AG09309 (cell line): ENCODE measurements at places on chromosomes 1 and 21.

GRCh38 chr21:46184625-46185555, 631 bp upstream of the SPATC1L start:
- peak; percentile 82 for DNase-seq

- DNase-seq = no peak
Measured at GRCh38 chr1:20873311-20873710, 86.2 kb upstream of the HP1BP3 start.

GRCh38 chr1:67588178-67588855, 96.7 kb upstream of the GADD45A start:
- no peak for DNase-seq

DNA sequence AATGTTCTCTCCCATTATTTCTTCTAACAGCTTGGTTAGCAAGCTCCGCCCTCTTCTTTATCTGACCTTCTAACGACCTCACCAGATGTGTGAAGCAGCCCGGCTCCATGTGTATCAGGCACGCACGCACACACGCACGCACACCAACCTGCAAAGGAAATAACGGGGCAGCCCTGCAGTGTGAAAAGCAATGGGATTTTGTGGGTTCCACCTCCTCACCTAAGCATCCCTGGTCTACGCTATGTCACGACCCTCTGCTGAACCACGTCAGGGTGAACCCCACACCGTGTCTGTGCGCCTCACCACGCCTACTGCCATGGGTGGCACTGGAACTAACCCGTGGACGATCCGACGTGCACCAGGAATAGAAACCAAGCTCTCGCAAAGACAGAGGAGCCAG, 10.4 kb downstream of the SSU72 start:
- DNase-seq = no peak

- no peak for DNase-seq
Measured at GRCh38 chr1:76013206-76013581, 61.4 kb upstream of the ST6GALNAC3 start.

- DNase-seq = no peak
Measured at GRCh38 chr1:48645883-48646282, 130.8 kb downstream of the BEND5 start.

- DNase-seq = no peak
Measured at GRCh38 chr1:234478152-234478480, 863 bp downstream of the TARBP1 start.

DNA sequence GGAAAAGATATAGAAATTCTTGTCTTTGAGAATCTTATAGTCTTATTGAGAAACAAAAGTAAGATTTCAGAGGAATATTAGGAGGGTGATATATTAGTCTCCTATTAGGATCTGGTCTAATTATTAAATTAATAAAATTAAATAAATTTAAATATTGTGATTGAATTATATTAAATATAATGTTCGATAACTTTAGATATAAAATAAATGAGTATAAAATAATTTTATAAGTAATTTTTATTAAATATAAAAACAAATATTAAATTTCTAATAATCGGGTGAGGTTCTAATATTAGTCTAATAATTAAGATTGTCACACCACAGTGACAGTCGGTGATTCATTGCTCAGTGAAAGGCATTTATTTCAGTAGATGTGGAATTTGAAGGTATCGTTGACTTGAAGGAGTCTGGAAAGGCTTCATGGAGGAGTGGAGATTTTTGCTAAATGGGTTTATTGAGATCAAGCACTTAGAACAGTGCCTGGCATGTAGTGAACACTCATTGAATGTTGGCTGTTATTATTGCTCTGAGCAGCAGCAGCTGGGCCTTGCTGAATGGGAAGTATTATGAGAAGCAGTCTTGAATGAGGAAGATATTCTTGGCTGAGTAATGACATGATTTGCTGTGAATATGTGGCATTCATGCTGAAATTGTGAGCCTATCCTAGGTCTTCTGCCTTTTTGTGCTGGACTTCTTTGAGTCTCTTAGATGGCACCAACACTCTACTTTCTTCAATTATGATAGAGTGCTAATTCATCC, 74.6 kb downstream of the USP25 start:
- no peak for DNase-seq

DNA sequence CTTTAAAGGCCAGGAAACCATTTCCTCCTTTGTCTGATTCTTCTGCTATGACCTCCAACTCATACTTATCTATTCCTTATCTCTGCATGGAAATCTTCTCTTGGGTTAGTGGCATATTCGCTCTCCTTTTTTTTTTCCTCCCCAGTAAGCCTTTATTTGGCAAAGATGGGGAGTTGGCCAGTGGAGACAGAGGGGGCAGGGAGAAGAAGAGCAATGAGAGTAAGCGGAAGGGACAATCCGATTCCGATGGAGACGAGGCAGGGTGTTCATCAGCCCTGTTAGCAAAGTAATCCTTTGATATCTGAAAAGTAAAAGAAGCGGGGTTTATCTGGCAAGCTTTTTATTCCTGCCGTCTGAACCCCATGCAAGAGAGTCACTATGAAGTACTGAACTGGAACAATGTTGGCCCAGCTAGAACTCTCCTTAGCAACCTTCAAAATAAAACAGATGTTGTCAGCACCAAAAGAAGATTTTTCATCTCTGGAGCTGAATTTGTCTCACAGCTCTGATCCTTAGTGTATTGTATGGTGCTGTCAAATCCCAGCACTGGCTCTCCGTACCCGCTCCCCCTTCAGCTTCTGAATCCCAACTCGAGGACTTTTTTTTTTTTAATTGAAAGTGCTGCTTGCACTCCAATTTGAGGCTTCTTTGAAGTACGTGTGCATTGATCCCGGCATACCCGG, 40.9 kb downstream of the PTGFRN start:
- no peak for DNase-seq

DNA sequence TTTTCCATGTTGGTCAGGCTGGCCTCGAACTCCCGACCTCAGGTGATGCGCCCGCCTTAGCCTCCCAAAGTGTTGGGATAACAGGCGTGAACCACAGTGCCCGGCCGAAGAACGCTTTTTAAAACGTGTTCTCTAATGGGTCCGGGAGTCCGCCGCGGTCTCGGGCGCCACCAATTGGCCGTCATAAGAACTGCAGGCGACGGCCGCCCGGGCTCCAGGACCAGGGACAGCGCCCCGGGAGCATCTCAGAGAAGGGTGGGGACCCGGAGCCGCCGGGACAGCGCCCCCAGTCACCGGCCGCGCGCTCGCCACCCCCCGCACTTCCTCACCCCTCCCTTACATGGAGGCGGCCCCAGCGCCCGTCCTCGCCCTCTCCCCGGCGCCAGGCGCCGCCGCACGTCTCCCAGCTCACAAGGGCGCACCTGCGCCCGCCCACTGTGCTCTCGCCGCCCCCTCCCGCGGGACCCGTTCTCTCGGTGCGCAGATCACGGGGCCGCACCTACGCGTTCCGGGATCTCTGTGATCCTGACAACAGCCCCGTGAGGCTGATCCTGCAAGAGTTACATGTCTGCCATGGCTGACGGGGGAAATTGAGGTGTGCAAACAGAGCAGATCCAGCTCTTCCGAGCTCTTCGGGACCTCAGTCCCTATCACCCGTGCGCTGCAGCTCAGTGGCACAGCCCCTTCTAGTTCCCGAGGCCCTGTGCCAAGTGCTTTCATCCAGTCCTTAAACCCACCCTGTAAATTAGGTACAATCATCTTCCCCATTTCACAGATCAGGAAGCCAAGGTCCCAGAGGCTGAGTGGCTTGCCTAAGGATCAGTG, 9.8 kb downstream of the RAP1GAP start:
- no peak for DNase-seq

DNA sequence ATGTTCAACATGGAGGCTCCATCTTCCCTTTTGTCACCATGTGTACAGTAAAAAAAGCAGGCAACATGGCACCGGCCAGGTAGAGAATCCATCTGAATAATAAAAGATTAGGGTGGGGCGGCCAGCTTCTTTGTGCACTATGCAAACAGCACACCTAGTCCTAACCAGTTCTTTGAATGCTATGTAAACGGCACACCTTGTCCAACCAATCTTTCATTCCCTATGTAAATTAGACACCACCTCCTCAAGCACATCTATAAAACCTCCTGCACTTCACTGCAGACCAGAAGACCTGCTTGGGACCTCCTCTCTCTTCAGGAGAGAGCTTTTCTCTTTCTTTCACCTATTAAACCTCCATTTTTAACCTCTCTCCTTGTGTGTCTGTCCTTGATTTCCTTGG, 28.2 kb downstream of the TFB2M start:
- no peak for DNase-seq

GRCh38 chr1:22861764-22862440, 110.8 kb downstream of the LACTBL1 start:
- peak; percentile 31 for DNase-seq

GRCh38 chr1:244347942-244348341, 103.8 kb downstream of the ADSS2 start:
- no peak for DNase-seq

DNA sequence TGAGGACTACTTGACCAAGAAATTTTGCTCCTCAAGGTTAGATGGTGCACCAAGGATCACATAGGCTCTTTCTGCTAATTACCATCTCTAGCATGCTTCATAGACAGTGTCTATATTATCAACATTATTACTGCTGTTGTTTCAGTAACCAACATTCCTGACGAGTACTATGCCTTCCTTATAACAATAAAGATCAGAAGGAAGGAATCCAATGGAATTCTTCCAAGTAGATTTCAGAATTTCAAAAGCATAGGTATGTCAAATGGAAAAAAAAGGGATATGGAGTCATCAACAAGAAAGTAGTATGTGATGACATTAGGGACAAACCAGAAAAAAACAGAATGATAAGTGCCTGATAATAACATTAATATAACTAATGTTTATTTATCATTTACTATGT, 39.6 kb upstream of the LPGAT1 start:
- DNase-seq = peak; percentile 3

DNA sequence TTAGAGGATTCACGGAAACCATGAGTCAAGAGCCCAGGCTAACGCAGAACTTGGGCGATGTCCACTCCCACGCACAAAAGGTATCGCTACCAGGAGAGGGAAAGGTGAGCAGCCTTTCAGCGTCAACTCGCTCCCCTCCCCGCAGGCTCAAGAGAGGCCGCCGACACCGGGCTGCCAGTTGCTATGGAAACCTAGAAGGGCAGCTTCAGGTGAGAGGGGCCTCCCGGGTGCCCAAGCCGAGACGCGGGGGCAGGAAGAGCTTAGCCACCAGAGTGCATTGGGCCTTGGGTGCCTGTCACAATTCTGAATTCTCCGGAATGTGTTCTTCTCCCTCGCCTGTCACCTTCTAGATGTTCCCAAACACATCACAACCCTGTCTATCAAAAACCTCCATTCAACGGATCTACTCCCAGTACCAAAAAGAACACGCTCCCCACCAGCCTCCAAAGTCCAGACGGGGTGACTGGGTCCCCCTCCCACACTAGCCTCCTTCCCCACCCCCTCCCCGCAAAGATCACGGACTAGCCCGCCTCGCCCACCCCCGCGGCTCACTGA, 694 bp downstream of the MEAF6 start:
- no peak for DNase-seq

DNA sequence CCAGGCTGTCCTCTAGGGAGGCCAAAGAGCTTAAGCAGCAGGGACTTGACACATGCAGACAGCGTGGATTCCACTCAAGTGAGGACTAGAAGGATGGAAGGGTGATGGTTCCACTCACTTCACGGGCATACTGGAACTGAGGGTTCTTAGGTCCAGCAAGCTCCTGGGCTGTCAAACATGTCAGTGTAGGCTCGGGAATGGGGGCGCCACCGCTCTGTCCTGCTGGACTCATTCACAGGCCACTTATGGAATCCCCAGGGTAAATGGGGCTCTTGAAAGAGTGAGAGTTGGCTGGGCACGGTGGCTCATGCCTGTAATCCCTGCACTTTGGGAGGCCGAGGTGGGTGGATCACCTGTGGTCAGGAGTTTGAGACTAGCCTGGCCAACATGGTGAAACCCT, 27.7 kb upstream of the CSF3R start:
- DNase-seq = no peak

GRCh38 chr1:161427733-161428516, 60.2 kb upstream of the CFAP126 start:
- DNase-seq = no peak

DNA sequence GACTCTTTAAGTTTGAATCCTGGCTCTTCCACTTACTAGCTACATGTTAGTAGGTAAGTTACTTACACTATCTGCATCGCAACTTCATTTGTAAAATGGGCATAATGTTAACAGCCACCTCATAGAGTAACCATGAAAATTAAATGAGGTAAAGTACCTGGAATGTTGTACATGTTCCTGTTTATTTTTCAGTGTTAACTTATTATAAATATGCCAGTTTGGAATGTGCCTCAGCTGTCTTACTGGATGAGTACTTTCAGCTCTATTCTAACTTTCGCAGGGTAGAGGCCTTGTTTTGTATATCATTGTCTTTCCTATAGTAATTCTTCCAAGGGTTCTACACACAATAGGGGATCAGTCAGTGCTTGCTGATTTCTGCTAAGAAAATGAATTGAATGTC, 167.4 kb downstream of the DUSP10 start:
- no peak for DNase-seq

- no peak for DNase-seq
Measured at GRCh38 chr1:19096036-19096833, 113.8 kb downstream of the UBR4 start.

- DNase-seq = no peak
Measured at GRCh38 chr21:16154321-16154720, 424.5 kb downstream of the USP25 start.

- DNase-seq = no peak
Measured at GRCh38 chr1:34879230-34879629, 19.7 kb upstream of the SMIM12 start.

- no peak for DNase-seq
Measured at GRCh38 chr1:101407505-101408211, 170.8 kb downstream of the S1PR1 start.

GRCh38 chr1:217469983-217470382, 160.9 kb downstream of the GPATCH2 start:
- no peak for DNase-seq

- DNase-seq = no peak
Measured at GRCh38 chr1:199170711-199171110, 531.9 kb downstream of the PTPRC start.

DNA sequence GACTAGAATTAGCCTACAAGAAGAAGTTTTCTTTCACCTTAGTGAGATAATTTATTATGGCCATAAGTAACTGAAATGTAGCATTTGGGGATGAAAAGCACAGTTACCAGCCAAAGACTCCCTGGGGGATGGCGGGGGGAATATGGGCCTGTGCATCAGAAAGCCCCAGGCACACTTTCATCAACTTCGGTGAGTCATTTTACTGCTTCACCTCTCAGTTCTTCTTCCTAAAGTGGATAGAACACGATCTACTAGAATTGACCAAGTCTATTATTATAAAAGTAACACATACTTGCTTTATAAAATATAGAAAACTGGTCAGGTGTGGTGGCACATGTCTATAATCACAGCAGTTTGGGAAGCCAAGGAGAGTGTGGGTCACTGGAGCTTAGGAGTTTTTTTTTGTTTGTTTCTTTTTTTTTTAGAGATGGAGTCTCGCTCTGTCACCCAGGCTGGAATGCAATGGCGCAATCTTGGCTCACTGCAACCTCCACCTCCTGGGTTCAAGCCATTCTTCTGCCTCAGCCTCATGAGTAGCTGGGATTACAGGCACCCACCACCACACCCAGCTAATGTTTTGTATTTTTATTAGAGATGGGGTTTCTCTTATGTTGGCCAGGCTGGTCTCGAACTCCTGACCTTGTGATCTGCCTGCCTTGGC, 141.8 kb downstream of the ZZZ3 start:
- peak; percentile 83 for DNase-seq
